ENCODE measurements at places on chromosomes 7 and 10.

- DNase-seq: no peak
These were observed 11.0 kb downstream of the RRP12 start for GRCh38 chr10:97390091-97390490.

DNA sequence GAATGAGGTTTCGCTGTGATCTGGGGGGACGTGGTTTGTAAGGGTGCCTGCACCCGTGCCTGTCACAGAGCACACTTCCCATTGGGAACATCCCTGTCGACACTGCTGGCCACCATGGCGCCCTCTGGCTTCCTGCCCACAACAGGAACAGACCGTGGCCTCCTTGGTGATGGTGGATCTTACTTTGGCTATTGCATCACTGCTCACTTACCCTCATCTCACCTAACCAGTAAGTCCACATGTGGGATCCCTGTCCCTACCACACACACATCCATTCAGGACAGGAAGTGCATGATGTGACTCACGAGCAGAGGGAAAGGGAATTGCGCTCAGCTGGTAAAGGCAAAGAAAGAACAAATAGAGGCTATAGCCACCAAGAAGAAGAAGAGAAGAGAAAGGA lies 26.2 kb upstream of the SEC61G start:
- no peak for DNase-seq

GRCh38 chr7:8254667-8255066 lies 7.3 kb downstream of the ICA1 start:
- DNase-seq: no peak

DNA sequence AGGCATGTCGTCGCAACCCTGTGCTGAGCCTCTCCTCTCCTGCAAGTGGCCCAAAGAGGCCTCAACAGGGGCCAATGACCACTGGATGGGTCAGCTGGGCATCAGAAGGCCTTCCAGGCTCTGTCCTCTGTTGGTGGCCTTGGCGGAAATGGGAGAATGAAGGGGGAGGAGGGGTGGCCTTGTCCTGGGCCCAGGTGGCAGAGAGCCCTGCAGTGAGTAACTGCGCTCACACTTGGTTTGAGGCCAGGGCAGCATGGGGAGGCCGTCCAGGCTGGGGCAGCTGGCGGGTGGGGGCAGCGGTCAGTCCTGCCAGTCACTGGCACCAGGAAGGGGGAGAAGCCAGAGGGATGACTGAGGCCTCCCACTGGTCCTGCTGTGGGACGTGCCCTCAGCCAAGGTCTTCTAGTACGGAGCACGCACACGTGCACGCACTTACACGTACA lies 59.8 kb downstream of the LHPP start:
- no peak for DNase-seq

- no peak for DNase-seq
These were observed 435.6 kb upstream of the NPVF start for GRCh38 chr7:25663877-25664276.

DNA sequence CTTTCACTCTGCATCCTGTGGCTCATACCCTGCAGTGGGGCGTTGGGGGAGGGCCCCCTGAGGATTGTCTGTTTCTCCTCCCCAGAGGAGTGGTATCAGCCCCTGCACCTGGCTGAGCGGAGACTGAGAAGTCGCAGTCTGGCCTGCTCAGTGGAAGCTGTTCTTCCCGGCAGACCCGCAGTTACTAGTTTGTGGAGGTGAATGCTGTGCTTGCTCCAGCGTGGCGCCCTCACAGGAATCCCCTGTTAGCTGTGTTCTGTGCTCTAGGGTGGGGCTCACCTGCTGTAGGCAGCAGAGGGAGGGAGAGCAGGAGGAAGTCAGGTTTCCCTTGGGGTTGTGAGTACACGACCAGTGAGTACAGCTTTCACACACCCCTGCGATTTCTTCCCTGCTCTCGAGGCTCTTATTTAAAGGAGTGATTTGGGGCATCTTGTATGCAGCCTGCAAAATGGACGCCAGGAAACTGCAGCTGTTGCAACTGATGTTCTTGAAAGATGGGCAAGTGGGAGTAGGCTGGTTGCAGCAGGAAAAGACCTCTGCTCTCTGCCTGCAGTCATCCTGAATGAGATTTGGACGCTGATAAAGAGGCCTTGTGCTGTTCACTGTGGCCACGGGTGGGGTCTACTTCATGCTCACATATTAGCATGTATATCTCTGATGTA lies 66.4 kb downstream of the HK1 start:
- peak; percentile 51 for DNase-seq

DNA sequence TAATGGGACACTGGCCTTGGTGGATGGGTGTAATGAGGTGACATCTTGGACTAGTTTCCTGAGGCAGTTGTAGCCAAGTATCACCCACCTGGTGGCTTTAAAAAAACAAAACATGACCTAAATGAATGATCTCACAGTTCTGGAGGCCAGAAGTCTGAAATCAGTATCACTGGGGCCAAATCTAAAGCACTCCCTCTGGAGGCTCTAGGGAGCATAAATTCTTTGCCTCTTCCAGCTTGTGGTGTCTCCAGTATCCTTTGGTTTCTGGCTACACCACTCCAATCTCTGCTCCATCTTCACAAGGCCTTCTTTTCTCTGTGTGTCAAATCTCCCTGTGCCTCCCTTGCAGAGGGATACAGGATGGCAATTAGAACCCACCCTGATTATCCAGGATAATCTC lies 342.9 kb downstream of the CALN1 start:
- DNase-seq: no peak

DNA sequence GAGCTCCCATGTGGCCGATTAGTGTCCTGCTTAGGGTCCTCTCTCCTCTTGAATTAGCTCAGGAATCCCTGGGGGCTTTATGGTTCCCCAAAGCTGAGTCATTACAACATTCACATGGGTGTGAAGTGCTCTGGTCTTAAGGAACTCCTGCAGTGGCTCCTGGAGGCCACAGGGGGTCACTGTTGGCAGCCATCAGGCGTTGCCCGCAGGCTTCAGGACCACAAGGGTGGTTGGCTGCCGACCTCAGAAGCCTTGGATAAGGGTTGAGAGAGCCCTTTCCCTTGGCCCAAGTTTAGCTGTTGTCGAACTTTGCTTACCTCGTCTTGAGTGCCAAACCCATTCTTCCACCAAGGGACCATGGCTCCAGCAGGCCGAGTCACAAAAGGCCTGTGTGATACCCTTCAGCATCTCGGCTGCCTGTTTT lies 61.7 kb downstream of the SH2D4B start:
- DNase-seq: peak; percentile 58

- DNase-seq: no peak
These were observed 20.6 kb downstream of the HSPA12A start for GRCh38 chr10:116721547-116722392.

DNA sequence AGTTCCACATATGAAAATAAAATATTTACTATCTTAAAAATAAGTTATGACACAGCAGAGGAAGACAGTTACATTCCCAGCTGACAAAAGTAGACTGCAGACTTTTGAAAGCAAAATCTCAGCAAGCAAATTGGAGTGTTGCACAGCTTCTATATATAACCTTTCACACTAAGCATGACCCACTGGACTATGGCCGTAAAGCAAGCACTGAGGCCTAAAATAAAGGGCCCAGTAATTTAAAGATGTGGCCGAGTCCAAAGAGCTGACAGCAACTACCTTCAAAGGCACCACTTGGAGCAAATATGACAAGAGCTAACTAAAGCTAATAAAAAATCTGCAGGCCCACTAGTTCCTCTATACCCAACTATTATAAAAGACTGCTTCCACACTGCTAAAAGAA lies 6.5 kb downstream of the GDI2 start:
- DNase-seq: no peak

GRCh38 chr10:129342385-129342784 lies 124.7 kb upstream of the MGMT start:
- no peak for DNase-seq

- DNase-seq: no peak
These were observed 255.4 kb upstream of the LRGUK start for GRCh38 chr7:133871757-133872156.

- DNase-seq: no peak
These were observed 754 bp downstream of the SEMA3D start for GRCh38 chr7:85186083-85186520.

GRCh38 chr7:155283565-155284194 lies 14.0 kb upstream of the INSIG1 start:
- peak; percentile 60 for DNase-seq

- no peak for DNase-seq
These were observed 272.2 kb downstream of the TCF7L2 start for GRCh38 chr10:113222207-113222606.

- DNase-seq: no peak
These were observed 115.4 kb downstream of the WDR37 start for GRCh38 chr10:1171586-1171985.

- DNase-seq: no peak
These were observed 23.5 kb downstream of the DDX50 start for GRCh38 chr10:68924593-68924992.

GRCh38 chr10:65798133-65798532 lies 1127.7 kb upstream of the LRRTM3 start:
- DNase-seq: no peak

GRCh38 chr7:155358066-155358947 lies 60.6 kb downstream of the INSIG1 start:
- no peak for DNase-seq

GRCh38 chr10:93081834-93082233 lies 8.1 kb downstream of the CYP26A1 start:
- DNase-seq: no peak

GRCh38 chr7:151432658-151433521 lies 7.1 kb downstream of the CRYGN start:
- peak; percentile 91 for DNase-seq

DNA sequence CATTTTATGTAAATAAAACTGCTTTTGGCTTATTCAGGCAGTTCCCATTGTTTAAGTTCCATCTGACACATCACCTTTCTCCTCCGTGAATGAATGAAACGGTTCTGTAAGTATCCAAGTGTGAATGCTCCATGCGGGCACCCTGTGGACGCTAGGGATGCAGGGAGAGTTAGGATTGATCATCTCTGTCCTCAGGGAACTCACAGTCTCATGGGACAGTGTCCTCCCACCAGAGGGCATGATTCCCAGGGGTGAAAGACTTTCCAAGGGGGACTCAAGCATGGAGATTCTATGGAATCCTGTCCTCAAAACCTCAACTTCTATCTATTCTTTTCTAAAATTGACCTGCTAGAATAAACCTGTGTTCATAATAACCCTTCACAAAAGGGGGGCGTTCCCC lies 98.8 kb downstream of the HECW1 start:
- DNase-seq: no peak

DNA sequence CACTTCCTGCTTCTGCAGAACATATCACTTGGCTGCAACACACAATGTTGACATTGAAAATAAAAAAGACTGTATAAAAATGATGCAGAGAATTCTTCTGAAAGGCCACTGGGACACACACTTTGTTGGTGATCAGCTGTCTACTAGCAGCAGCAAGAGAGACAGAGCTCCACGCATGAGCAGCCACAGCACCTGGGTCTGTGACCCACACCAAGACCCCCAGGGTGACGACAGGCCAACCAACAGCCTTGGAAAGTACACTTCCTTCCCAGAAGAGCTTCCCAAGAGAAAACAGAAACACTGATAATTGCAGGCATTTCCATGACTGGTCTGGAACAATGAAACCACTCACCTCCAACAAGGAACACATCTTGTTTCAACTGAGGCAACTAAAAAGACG lies 239.0 kb downstream of the DIP2C start:
- DNase-seq: no peak

GRCh38 chr7:87206361-87206760 lies 13.2 kb downstream of the TMEM243 start:
- no peak for DNase-seq

DNA sequence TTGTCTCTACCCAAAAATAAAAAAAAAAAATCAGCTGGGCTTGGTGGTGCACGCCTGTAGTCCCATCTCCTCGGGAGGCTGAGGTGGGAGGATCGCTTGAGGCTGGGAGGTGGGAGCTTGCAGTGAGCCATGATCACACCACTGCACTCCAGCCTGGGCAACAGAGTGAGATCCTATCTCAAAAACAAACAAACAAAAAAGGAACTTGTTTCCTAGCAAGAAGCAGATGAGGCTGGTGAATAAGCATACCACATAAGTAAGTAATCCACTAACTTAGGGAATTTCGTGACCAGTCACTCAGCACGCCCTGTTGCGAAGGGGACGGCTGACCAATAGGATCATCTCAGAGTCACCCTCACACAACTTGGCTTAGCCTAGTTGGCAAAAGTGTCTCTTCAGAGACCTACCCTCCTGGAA lies 64.6 kb downstream of the CUX1 start:
- DNase-seq: no peak

GRCh38 chr10:4945766-4946717 lies 17.2 kb upstream of the AKR1C1 start:
- DNase-seq: no peak

DNA sequence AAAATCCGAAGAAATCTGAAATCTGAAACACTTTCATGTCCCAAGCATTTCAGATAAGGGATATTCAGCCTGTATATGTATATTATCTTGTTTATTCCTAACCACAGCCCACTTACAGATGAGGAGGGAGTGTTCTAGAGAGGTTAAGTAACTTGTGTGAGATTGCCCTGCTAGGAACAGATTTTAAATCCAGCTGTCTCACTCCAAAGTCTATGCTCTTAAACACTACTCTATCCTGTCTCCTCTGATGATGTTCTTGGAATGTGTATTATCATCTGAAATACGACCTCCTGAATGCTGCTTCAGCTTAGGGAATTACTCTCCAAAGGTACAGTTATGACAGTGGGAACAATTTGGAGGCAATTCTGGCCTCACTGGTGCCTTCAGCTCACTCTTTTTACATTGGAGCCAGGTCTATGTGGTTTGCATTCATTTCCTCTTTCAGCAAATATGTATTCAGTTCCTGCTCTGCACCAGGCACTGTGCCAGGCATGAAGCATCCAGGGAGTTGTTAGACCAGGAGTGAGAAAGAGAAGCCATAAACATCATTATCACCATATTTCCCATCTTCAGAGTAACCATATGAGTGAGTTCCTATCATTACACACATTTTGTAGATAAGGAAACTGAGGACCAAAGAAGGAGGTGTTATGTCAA lies 70.2 kb downstream of the NOC3L start:
- no peak for DNase-seq

- DNase-seq: no peak
These were observed 3.3 kb upstream of the GLCCI1 start for GRCh38 chr7:7965301-7965700.

DNA sequence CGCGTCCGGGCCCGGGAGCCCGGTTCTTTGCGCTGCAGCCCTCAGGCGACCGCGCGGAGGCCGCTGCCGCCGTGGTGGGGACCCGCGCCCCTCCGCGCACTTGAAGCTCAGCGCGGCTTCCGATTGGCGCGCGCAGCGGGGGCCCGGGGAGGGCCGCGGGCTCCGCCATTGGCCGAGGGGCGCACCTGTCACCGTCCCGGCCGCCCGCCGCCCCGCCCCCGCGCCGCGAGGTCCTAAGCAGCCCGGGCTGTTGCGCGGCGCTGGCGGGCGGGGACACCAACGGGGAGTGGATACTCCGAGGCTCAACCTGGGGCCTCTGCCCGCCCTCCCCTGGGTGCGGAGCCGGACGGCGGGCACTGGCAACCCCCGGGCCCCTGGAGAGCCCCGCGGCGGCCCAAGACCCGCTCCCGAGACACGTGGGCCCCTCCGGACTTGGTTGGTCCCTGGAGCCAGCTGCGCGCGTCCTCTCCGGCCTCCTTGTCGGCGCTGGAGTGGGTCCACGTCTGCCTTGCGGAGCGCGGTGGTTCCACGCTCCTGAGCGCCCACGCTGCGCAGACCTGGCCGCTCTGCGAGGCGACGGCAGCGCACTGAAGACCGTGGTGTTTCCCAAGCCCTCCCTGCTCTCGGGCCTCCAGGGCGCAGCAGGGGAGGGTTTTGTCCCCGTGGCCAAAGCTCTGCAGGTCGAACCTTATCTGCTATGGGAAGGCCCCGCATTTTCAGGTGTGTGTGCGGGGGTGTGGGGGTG lies at the start of gene MNX1:
Gene MNX1 (minus strand): TSS at position 76 of the 745 bp plus-strand sequence. CDS start 313 bp downstream, outside the sequence.
- DNase-seq: peak; percentile 51
